ENCODE measurements at places on chromosomes 13 and 19.

DNA sequence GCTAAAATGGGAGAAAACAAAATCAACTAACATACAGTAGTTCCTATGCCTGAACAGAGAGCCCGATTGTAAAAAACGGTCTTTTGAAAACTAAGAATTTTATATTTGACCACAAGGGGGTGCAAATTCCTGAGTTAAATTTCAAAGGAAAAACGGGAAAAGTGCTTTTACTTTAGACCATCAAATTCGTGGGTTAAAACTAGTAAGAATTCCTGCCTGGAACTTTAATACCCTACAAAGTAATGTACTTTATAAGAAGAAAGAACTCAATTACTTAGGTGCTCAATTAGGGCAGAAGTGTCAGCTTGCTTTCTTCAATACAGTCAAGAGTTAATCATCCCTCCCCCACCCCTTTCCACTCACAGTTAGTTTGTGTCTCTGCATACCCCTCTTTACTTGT is 69.8 kb downstream of the KCNRG start:
- no peak for DNase-seq

- DNase-seq = no peak
These were observed 325.4 kb downstream of the DLEU7 start for GRCh38 chr13:50518131-50518530.

- peak; percentile 37 for DNase-seq
These were observed 76.2 kb downstream of the GGACT start for GRCh38 chr13:100512422-100512821.

DNA sequence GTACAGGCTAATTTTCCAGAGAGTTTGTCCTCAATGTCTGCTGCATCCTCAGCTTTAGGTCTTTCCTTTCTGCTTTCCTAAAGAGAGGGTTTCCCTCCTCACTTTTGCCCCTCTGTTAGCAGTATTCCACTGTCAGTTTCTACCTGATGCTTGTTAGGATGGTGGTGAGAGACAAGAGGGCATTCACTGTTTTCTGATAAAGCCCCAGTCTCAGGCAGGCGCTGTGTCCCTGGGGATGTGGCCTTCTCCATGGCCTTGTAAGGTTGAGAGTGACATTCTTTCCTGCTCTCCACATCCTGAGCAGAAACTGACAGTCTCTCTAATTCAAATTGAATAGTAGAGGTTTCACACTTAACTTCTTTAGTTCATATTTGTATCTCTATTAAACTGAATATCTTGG is 14.9 kb downstream of the C13orf42 start:
- DNase-seq = no peak

GRCh38 chr13:71382285-71382684 is 484.7 kb downstream of the DACH1 start:
- no peak for DNase-seq

DNA sequence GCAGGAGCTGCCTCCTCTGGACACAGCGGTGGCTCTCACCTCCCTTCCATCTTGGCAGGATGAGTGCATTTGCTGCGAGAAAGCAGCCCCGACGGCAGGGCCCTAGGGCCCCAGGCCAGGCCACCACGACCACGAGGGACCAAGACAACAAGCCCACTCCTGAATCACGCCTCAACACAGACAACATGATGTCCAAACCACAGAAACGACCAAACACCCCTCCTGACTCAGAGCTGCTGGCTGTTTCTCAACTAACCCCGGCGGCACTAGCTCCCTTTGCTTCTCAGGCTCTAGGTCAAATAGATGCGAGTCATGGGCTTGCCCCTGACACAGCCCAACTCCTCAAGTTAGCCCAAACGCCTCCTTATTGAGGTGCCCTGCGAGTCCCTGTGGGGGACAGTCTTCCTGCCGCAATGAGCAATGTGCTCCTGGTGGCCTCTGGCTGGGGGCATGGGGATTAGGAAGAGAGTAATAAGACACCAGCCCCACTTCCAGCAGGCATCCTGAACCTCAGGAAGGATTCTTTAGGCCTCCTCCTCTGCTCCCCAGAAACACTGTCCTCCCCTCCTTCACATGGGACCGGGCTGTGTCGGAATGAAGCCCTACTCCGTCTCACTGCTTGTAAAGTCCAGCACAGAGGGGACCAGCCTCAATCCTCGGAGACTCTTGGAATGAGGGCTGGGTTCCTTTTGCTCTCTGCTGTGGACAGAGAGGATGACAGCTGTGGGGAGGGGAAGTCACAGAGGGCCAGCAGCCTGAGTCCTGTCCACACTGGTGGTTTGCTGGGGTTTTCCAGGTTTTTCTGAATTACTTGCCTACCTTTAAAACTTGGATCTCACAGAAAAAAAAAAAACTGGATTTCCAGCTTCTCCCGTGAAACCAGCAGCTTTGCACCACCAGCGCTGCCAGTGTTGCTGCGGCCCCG is 6.9 kb upstream of the ATF5 start:
- DNase-seq = no peak

GRCh38 chr19:18768997-18769891 is 21.9 kb downstream of the COMP start:
- DNase-seq = no peak

DNA sequence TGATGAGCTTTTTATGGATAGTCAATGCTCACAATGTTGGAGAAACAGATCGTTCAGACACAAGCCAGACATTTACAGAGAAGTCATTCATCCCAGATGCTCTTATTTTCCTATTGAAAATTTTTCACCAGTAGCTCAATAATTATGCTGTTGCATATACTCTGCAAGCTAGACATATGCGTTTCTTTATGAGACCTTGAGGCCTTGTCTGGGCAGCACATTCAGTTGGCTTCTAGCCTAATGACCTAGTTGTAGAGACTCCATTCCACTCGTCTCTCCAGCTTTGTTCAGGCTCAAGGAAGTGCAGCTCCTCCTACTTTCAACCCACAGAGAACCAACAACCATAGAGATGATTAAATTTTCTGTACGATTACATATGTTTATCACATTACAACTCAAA is 237.7 kb downstream of the MZT1 start:
- no peak for DNase-seq

DNA sequence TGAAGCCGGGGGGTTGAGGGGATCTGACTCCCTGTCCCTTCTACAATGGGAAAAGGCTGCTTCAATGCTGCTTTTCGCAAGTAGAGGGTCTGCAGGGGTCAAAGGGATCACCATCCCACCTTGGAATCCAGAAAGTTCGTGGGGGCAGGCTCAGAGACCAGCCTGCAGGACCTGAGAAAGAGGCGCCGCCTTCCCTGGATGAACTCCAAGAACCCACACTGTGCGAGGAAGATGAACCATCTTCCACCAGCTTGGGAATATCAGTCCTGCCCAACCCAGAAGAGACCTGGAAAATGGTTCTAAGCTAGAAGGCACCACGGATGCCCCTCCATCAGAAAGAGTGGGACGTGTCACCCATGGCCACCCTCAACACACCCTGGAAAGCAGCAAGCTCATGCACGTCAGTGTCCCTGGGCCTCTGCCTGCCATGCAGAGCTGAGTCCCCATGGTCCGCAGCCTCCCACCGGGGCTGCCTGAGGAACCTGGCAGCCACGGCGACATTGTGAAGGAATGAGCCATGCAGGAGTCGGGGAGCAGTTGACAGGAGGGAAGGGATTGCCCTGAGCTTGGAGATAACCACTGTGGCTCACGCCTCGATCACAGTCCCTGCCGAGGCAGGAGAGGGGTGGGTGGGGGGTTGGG is 14.6 kb downstream of the RAB3D start:
- no peak for DNase-seq

DNA sequence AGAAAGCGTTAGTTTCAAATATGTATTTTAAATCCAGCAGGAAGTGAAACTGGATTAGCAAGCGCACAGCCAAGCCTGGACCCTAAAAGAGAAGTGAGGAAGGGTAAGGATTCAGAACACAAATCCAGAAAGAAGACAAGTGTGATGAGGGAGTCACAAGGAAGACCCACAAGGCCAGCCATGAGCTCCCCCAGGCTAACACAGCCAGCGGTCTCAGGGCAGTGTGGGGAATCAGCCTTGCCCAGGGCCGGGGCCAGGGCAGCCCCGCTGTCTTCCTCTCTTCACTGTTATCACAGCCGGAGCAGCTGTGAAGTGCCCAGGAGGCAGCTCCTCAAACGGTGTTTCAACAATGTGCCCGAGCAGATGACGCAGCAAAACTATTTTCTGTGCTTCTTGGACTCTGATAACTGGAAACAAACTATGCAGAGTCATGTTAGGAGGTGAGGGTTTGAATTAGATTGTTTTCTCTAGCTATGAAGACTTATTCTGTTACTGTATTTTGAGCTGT is 12.2 kb upstream of the CDC16 start:
- no peak for DNase-seq

- DNase-seq = no peak
These were observed 15.8 kb upstream of the LATS2 start for GRCh38 chr13:21077076-21077787.

DNA sequence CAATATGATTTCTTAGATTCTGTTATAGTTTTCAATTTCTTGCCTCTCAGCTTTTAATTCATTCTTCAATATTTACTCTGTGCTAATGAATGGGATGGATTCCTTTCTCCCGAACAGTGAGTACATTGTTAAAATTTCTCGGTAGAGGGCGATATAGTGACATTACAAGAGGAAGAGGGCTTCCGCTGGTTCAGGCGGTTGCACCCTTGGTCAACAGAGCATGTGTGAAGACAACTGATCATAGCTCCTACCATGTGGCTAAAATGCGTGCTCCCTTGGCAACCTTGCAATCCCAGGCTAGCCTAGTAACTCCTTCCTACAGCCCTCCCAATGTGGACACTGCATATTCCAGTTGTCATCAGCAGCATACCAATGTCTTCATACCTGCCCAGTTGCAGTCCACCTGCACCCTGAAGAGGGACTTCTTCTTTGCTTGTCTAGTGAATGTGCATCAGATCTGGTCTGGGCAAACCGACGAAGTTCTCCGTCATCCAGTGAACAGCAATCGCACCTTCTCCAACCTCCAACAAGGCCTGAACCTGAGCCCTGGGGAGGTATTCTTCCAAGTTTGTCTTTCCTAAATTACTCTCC is 653.0 kb upstream of the GPC6 start:
- peak; percentile 43 for DNase-seq

- no peak for DNase-seq
These were observed 22.6 kb downstream of the CEBPA start for GRCh38 chr19:33279430-33280350.

DNA sequence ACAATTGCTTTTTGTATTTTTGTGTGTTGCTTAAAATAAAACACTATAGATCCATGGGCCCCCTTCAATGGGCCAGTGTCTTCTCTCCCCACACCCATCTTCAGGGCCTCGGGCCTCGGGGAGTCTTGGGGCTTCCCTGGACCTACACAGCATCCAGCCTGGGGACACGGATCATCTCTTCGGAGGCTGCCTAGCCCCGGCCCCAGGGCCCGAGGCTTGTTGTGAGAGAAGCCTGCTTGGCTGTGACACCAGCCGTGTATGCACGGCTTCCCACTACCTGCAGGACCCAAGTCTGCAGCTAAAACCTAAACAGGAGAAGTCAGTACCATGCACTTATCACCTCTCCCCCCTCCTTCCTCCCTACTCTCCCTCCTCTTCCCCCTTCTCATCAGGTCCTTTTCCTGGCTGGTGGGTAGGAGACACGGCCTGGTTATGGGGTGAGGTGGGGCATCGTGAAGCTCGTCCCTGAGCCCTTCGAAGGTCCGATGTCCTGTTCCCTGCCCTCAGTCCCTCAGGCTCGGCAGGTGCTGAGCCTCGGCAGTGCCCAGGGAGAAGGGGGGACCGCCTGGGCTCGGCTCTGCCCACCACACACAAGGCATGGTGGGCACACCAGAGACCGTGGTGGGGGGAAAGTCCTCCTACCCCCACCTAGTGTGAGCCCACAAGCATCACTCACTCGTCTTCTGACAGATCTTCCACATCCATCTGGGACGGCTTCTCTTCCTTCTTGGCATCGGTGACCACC is 9.5 kb downstream of the C13orf46 start:
- DNase-seq = no peak

GRCh38 chr19:43553656-43554055 is 20.7 kb downstream of the ZNF575 start:
- DNase-seq = peak; percentile 36

DNA sequence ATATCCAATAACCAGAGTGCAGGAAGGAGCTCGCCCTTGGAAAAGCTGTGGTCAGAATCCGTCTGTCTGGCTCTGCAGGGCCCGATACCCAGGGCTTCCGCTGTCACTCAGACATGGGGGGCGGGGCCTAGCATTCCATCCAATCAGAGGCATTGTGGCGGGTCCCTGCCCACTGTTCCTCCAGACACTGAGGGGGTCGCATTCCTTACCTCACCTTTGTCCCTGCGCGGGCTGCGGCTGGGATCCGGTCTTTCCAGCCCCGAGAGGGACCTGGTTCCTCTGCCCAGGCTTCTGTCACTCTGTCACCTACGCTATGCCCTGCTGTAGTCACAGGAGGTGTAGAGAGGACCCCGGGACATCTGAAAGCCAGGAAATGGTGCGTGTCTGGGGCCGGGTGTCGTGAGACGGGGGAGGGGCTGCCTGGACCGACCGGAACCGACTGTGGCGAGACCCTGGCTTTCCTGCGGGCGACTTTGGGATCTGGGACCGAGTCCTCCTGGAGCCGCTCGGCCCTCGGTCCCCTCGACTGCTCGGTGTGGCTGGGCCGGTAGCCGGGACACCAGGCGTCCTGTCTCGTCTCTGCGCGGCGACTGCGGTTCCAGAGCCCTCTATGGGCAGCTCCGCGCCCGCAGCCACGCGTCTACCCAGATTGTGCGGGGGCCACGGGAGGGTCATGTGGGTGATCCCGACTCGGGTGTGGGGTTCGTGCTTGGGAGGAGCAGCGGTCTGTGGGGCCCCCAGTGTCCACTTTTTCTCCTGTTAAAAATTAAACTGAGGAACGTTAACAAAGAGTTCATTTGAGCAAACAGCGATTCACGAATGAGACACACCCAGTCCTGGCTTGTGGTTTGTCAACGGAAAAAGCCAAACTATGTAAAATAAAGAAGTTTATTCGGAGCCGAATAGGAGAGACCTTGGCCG is at the start of gene ZNF69:
ZNF69 (plus strand) TSS at position 172 of the 921 bp plus-strand sequence; CDS start at position 314, 142 bp downstream.
- peak; percentile 96 for DNase-seq

- no peak for DNase-seq
These were observed 21.1 kb upstream of the CCDC97 start for GRCh38 chr19:41288673-41289530.

DNA sequence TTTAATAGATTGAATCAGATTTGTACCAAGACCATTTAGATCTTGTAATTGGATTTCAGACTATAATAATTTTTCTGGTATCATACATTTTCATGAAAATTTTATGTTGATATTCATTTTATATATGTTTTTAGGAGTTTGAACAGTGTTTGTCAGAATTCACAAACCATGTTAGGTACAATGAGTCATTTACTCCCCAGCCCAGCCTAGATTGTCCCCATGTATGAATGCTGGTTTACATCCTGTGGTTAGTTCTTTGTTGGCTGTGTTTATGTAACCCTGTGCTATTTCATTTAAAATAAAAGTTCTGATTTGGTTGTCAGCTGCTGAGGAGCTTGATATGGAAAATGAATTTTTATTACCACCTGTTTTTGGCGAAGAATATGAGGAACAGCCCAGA is 96.7 kb downstream of the GJA3 start:
- DNase-seq = no peak

Measured in WERI-Rb-1 (cell line).